ENCODE measurements at places on chromosomes 4 and X.

GRCh38 chrX:46226422-46226821 is 318.8 kb downstream of the ZNF674 start:
- no peak for DNase-seq

DNA sequence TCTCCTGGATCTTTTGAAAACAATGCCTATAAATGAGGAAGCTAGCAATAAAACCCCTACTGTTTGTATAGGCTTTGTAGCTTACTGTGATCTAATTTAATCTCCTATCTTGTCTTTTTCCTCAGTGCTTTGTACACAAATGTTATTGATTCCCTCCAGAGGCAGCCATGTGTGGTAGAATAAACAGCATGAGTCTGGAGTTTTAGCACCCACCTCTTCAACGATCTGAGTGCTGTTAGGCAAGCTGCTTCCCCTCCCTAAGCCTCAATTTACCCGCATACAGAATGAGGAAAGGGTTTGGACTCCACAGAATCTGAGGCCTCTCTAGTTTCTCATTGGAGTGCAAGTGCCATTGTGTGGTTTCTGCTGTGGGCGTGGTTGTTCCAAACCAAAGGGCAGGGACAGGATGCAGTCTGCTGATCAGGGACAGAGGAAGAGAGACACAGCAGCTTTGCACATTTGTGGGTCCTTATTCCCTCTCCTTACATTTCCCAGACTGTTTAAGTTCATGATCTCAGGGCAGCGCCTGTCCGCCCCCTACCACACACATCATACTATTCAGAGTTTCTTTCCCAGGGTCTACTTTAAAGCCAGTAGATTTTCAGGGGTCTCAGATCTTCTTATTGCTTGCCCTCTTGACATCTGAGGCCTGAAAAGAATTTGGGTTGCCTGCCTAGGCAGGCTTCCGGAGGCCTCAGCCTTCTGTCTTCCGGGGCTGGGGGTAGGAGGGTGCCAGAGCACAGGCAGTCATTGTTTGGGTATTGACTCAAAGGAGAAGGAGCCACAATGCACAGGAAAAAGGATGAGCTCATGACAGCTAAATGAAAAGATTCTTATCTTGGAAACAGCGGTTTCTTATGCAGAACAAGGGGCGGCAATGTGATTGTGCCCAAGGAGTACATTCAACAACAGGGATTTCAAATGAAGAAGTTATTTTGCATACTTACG is 114.9 kb upstream of the TEX13D start:
- DNase-seq, result no peak

- no peak for DNase-seq
These were observed 213.0 kb downstream of the IL15 start for GRCh38 chr4:141849367-141849766.

GRCh38 chrX:25048178-25048577 is 32.4 kb upstream of the ARX start:
- no peak for DNase-seq

GRCh38 chrX:68462197-68462596 is 28.9 kb upstream of the OPHN1 start:
- DNase-seq, result no peak

- DNase-seq, result no peak
These were observed 274.9 kb downstream of the CPXCR1 start for GRCh38 chrX:89021964-89022363.

GRCh38 chrX:13761606-13762414 is 27.3 kb downstream of the OFD1 start:
- DNase-seq, result no peak

DNA sequence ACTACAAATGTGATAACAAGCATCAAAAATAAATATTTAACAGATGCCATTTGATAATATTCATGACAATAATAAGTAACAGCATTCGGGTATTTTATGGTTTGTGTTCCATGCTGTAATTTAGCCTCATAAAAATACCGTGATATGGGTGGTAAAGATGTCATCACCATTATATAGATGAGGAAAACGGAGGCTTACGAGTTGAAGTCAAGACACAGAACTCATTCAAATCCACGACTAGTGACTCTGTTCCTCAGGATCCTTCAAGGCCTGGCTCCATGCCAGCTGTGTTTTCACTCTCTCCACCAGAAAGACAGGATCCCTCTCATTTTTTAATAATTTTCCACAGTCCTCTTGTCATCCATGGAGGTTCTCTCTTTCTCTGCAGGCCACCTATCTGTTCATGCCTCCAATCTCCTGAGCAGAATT is 94.5 kb downstream of the APBB2 start:
- DNase-seq, result no peak

- DNase-seq, result no peak
These were observed 18.2 kb downstream of the MRFAP1 start for GRCh38 chr4:6658597-6659075.

DNA sequence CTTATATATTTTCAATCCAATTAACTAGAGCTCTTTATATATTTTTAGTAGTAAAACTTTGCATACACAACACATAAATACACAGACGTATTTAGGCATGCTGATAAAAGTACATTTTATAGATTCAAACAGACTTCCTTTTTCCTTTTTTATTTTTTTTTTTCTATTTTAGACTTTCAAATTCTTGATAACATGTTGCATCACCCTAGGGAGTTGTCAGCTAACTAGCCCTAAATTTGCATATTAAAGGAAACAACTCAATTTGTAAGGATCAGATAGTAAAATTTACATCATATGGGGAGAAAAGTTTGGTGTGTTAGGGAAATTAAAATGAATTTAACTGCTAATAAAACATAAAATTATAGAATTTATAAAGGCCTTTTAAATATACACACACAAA is 47.4 kb upstream of the APOOL start:
- no peak for DNase-seq

DNA sequence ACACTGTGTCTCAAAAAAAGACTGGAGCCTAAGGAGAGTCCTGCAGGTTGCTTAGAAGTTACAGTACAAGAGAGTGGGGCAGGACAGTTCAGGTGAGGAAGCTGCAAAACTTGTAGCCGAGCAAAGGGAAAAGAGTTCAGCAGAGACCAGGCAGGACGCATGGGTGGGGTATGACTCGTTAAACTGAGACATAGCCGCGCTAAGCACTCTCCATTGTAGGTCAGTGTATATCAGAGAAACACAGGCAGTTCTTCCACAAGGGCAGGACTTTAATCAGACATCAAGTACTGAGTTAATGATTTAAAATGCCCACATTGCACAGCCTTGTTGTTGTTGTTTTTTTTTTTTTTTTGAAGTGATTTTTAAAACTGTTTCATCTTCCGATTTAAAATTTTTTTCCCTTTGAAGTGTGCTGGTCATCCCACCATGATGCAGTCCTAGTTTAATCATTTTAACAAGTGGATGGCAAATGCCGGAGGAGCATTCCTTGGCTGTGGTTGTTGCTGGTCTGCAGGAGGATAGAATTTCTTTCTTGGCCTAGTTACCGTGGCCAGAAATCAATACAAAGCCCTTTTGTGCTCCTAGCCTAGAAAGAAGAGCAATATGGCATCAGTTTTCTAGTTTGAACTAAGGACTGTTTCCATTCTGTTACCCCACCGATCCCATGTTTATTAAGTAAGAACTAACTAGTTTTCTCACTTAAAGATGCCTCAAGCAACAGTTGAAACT is 10.3 kb downstream of the LAP3 start:
- no peak for DNase-seq

DNA sequence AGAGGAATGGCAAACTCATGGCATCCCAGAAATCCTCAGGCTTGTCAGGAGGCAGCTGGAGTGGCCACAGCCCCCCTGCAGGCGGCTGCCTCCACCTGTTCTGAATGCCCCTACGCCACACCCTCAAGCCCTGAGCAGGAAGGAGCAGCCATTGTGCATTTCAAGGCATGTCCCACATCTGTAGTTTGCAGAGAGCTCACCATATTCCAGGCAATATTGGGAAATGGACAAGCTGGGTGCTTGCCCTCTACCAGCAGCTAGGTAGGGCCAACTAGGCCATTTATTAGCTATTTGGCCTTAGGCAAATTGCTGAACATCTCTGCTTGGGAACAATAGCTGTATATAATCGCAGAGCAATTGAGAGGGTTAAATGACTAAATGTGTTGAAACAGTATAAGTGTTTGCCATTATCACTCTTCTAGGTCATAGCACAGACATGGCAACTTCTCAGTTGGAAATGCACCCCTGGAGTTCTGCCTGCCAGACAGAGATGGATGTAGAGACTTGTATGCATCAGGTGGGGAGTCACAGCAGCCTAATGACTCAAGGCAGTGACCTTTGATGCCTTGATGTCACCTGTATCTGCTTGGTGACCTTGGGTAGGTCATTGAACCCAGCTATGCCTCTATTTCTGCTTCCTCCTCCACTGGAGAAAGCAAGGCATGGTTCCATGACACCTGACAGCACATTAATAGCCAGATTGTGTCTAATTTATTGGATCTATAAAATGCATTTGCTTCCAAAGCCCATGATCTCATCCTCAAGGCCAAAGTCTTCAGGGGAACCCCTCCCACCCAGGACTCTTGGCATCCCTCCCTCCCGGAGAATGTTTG is 52.8 kb downstream of the FHDC1 start:
- DNase-seq, result no peak

- no peak for DNase-seq
These were observed 163.4 kb downstream of the BANK1 start for GRCh38 chr4:101953949-101954348.

- DNase-seq, result no peak
These were observed 33.5 kb downstream of the SGMS2 start for GRCh38 chr4:107858158-107858742.

- DNase-seq, result no peak
These were observed 916.7 kb downstream of the TECRL start for GRCh38 chr4:63492515-63492914.

- no peak for DNase-seq
These were observed 148.8 kb upstream of the PCDH18 start for GRCh38 chr4:137681081-137681480.

DNA sequence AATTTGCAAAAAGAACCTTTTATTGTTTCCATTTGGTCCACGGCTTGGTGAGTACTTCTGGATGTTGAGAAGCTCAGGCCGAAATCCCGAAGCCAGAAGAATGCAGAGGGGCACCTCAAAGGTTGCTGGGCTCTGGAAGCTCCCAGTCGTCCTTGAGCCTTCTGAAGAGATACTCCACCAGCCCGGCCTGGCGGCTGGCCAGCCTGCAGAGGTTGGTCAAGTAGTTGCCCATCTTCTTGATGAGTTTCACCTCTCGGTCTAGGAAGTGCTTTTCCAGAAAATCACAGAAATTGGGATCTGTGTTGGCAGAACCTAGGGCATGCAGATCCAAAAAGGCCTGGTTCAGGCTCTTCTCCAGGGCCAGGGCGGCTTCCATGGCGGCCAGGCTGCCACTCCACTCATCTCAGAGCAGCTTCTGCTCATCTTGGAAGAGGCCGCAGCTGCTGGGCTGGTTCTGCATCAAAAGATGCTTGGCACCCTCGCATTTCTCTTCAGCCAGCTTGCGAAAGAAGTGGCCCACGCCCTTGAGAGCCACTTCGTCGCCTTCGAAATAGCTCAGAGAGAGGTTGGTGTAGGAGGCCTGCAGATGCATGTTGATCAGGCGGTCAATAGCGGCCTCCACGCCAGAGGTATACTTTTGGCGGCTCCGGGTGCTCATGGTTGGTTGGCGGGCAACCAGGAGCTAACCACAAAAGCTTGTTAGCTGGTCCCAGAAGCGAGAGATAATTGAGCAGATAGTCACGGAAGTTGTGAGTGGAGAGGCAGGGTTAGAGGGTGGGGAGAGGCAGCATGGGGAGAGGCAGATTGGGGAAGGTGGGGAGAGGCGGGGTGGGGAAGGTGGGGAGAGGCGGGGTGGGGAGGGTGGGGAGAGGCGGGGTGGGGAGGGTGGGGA is 76.5 kb upstream of the TSPAN7 start:
- DNase-seq, result no peak

DNA sequence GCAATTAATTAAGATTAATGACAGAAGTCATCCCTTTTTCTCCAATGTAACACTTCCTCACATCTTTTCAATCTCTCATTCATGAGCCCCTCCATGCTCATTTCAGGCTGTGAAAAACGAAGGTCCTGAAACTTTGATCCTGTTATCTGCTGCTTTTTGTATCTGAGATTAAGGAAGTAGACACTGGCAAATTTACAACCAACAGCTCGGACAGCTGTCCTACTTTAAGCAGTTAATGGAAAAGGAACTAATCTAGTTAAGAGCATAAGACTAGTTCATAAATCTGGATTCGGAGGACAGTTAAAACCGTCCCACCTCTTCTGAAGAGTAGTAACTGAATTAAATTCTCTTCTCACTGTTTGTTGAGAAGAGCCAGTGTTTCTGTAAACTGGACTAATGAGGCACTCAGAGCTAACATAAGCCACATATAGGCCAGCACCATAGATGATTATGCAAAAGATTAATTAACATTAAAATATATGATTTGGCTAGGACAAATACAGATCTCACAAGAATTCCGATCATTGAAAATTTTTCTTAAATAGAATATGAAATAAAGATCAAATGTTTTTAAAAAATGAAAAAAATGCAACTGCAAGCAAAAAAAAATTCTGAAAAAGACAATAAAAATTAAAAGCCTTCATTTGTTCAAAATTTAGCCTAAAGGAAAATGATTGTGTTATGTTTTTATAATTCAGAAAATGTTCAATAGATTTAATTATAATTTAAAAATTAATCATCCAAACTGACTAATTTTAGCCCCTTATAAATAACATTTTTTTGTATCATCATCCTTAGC is 114.4 kb downstream of the ANTXR2 start:
- DNase-seq, result no peak

GRCh38 chr4:1968686-1969295 is 40.0 kb downstream of the NELFA start:
- DNase-seq, result no peak

DNA sequence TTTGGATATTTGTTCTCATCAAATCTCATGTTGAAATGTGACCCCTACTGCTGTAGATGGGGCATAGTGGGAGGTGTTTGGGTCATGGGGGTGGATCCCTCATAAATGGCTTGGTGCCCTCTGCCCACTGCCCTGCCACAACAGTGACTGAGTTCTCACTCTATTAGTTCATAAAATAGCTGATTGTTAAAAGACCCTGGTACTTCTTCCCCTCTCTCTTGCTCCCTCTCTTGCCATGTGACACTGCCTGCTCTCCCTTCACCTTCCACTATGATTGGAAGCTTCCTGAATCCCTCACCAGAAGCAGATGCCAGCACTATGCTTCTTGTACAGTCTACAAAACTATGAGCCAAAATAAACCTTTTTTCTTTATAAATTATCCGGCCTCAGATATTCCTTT is 182.2 kb downstream of the CAMK2D start:
- no peak for DNase-seq

DNA sequence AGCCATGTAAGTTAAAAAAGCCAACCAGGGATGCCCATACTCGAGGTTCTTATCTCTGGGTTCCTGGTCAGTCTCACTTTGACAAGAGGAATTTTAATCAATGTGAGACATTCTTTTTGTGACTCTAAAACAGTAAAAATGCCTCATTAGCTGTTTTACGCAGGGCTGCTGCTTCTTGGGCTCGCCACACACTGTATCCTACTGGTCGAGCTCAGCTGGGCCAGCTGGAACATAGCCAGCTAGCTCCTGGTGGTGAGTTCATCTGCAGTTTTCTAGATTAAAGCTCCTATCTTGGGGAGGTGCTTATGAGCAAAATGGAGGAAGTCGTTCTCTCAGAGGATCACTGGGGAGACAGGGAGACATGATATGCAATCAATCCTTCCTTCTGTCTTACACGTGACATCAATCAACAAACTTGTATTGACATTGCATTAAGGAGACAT is 55.9 kb upstream of the LEF1 start:
- DNase-seq, result no peak
